ENCODE measurements at places on chromosomes 6 and 20. TPM values are rescaled to one million over a fixed set of nuclear protein-coding genes. Genes with fewer than 3 reads are reported as not detected.

Gene KCNK15
- under 0.01 TPM for total RNA-seq

Gene PLEKHG1
- total RNA-seq, result 19.5 TPM

Gene GJA10
- total RNA-seq, result not detected

Gene B3GALT4
- total RNA-seq, result 10.0 TPM

Gene GPR31
- total RNA-seq, result not detected

Gene PPP2R5D
- total RNA-seq, result 31.3 TPM

Gene OR2H2
- total RNA-seq, result not detected
